ENCODE measurements at places on chromosomes 4 and X. TPM values are rescaled to one million over a fixed set of nuclear protein-coding genes. Genes with fewer than 3 reads are reported as not detected.

GRCh38 chr4:36348403-36348938, 67.1 kb downstream of the DTHD1 start:
- DNase-seq, result no peak

DNA sequence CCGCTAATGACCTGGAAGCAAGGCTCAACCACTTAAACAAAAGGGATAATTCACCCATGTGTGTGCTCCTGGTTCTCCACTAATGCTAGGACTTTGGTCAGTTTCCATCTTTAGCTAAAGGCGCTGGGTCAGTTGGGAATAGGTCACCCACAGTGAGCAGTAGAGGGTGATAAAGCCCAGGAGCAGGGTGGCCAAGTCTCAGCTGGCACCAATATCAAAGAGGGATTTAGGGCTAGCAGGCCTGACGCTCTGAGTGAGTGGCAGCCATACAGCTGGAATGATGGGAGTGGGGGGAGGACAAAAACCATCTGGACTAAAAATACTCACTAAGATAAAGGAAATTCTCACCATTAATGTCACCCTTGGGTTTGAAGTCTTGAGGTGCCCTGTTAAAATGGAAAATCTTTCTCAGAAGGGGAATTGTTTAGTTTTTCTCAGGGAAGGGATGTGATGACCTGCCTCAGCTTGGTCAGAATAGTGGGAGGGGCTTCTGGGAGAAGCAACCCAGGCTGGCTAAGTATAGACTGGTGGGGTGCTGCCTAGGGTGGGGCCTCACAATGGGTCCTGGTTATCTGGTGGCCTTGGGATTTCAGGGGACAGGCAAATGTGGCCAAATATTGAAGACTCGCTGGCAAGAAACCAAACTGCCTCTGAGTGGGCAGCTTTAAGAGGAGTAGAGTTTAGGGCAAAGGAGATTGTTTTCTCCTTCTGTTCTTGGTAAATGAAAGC, 47.1 kb downstream of the TSC22D3 start:
- no peak for DNase-seq

DNA sequence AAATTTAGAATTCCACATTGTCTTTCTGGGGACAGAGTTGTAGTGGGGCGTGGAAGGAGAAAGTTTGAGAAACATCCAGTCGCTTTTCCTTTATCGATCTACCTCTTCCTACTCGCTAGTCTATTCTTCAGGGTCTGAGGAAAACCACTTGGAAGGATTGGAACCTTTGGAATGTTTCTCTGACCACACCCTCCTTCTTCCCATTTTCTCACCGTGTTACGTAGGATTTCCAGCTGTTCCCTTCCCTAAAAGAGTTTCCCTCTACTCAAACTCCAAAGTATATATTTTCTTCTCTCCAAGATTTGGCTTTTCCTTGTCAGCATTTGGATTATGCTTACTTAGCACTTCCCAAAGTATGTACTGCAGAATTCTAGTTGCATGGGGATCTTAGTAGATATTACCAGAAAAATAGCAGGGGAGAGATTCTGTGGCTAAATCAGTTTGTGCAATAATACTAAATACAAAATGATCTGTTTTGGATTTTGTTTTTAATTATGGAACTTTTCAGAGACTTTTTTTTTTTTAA, 4.9 kb downstream of the ENPEP start:
- no peak for DNase-seq

Gene XG
- polyA plus RNA-seq, result not detected

GRCh38 chr4:79498282-79498681, 90.3 kb upstream of the GK2 start:
- DNase-seq, result no peak

DNA sequence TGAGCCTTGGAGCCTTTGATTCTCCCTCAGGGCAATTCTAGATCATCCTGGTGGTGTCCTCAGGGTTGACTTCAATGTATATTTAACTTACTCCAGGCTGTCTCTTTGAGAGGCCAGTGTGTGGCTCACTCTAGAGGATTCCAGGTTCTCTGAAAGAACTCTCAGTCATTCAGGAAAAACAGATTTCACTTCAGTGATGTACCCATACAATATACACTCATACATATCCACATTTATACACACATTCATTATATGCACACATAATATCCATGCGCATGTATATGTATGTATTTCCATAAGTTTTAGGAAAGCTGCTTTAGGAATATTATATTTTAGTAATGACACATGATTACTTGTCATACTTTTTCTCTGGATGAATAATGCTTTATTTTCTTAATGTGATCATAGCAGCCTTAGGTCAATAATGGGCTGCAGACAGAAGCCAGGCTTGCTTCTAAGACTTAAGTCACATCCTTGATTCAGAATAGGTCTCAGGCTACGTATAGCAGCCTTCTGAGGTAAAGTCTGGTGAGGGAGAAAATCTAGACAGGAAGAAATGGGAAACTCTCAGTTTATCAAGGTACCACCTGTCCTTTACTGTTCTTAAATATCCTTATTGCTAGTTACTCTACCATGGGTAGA, 397.0 kb downstream of the GPAT3 start:
- no peak for DNase-seq

DNA sequence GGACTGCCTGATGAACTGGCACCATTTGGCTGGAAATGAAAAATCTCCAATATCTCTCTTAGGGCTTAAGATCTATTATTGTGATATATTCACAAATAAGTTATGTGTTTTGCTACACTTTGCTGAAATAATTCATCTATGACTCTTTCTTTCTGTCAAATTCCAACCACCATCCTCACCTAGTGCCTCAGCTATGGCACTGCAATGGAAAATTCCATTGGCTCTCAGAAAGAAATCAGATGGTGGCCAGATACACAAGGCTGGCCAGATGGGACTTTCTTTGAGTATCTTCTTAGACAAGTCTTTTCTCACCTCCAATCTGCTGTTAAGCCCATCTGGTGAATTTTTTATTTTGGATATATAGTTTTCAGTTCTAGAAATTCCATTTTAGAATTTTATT, 28.0 kb downstream of the NAT8L start:
- DNase-seq, result no peak

GRCh38 chr4:55545151-55545550, 1.6 kb downstream of the CLOCK start:
- DNase-seq, result peak; percentile 61

DNA sequence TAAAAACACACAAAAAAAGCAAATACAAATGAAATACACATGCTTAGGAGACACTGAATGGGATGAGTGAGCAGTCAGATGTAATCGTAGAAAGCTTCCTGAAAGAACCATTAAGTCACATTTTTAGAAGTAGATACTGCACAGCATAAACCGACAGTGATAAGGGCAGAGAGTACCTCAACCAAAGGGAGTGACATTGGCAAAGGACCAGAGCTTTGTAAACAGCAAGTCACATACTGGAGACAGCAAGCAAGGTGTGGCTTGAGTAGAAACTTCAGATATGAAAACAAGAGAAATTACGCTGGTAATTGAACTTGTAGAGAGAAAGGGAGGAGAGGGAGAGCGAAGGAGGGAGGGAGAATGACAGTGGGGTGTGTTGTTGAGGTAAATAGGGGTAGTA, 92.0 kb downstream of the CHRDL1 start:
- no peak for DNase-seq

DNA sequence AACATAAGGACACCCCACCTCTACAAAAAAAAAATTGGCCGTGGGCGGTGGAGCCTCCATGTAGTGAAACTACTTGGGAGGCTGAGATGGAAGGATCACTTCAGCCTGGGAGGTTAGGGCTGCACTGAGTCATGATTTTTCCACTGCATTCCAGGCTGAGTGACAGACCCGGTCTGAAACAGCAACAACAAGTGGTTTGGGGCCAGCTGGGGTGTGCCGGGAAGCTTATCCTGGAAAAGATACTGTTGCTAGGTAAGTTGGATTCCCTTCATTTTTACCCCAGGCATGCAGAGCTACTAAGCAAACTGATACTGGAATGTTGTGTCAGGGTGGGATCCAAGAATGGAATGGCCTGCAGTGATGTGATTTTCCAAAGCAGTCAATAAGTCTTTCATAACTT, 57.0 kb downstream of the XAGE2 start:
- no peak for DNase-seq

Gene SUPT20HL2
- polyA plus RNA-seq, result not detected

GRCh38 chr4:24169956-24170355, 280.1 kb upstream of the PPARGC1A start:
- DNase-seq, result no peak

Gene ITM2A
- 52.8 TPM for polyA plus RNA-seq

Gene APLN
- polyA plus RNA-seq, result 18.8 TPM

DNA sequence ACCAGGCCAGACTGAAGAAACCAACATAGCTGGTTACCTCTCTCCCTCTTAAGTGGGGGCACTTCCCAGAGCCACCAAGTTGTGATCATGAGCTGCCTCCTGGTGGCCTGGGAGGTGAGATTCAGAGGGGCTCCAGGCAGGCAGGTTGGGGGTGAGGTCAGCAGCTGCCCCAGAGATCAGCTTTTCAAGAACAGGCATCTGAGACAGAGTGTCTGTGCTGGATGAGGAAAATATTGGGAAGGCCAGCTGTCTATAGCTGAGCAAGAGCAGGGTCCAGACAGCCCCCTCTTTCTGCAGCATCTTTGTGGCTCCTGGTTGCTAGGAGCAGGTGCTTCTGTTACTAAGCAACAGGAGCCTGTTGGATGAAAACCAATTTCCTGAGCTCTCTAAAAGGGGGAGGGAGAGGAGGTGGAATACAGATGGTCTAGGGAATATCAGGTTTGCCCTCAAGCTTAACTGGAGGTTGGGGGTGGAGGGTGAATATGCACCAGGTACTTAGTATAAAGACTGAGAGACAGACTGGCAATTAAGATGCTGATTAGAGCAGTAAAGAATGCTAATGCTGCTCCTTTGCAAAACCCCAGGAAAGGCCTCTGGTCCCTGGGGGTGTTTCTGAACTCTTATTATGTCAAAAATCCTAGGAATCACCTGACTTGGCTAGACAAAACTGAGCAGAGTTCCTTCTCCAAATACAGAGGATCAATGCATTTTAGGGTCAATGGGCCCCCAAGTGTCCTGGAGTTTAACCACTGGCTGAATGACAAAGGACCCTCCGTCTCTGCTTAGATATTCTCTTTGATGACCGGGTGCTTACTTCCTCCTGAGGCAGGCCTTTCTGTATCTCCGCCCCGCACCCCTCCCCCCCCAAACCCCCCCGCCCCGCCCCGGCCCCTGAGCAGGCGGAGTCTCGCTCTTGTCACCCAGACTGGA, 21.4 kb downstream of the ZCCHC13 start:
- DNase-seq, result peak; percentile 76

DNA sequence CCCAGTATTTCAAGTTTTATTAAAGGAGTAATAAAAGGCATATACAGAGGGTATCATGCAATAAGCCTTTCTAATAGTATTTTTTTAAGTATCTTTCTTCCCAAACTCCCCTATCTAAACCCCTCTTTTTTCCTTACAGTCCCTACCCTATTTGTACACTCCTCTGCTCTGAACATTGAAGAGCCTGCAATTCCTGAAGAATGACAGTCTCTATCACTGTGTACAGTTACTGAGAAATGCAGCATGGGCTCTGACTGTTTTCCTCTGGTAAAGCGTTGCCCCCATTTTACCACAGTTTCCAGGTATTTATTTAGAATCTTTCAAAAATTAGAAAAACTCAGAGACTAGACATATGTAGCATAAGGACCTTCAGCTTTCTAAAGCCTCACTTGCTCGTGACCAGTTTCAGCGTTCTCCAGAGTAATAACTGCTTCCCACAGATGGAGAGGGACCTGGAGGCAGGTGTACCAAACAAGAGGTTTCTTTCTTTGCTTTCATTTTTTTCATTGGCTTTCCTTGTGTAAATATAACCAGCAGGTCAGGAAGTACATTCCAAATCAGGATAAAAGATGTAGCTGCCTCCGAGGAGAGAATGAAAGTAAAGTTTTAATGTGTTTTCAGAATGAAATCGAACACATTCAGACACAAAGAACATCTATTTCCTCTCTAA, 230.8 kb downstream of the CFAP299 start:
- DNase-seq, result no peak

Gene P2RY10
- not detected for polyA plus RNA-seq

DNA sequence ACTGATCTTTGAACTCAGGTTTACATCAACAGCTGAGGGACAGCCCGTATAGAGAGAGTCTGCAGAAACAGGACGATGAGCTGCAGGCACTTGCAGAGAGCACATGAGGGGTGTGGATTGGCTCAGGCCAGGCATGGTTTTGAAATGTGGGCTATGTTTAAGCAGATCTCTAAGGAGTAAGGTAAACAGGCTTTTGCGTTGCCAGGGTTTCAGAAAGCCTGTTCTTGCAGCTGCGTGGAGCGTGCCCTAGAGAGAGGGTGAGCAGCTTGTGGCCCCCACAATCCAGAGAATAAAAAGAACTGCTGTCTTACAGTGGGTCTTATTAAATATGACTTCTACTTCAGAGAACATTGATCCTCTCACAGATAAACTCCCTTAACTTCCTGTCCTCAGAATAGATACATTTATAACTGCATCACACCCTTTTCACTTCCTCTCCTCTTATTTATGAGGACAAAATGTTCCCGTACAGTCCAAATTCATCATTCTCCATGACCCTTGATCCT, 64.1 kb downstream of the TMA16 start:
- DNase-seq, result no peak

Gene SCFD2
- polyA plus RNA-seq, result 12.4 TPM

GRCh38 chr4:26032142-26032541, 118.1 kb downstream of the SMIM20 start:
- no peak for DNase-seq

- no peak for DNase-seq
These were observed 23.2 kb upstream of the AMELX start for GRCh38 chrX:11269996-11270395.

DNA sequence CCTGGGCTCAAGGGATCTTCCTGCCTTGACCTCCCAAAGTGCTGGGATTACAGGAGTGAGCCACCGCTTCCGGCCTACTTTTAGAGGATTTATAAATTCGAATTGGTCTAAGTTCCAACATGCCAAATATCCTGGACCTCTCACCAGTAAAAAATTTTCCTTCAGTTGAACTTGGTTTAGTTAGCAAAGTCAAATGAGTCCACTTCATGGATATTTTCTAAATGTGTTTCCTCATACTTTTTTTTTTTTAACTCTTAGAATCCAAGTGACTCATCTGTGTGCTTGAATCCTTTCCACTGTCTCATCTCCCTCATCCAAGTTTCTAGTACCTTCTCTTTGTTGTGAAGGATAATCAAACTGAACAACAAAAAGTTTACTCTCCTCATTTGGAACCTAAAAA, 49.7 kb downstream of the RBM47 start:
- DNase-seq, result no peak

Gene UGT2A1
- not detected for polyA plus RNA-seq

GRCh38 chrX:133538148-133538547, 122.9 kb upstream of the GPC4 start:
- DNase-seq, result no peak

DNA sequence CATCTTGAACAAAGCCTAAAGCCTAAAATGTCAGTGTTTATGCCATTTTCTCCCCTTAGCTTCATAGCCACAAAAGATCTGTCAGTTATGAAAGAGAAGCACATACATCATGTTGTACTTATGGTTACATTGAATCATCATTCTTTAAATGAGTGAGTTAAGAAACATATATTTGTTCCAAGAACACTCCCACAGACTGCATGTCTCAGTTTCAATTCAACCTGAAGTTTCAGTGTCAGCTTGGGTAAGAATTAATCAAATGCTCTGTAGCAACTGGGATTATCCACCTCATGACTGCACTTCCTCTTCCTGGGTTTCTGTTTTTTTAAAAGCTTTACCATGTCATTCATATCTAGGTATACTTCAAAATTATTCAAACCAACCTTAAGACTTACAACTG, 3.9 kb upstream of the TMPRSS11B start:
- no peak for DNase-seq

- no peak for DNase-seq
These were observed 50.0 kb downstream of the CCNI start for GRCh38 chr4:77025643-77026321.

- no peak for DNase-seq
These were observed 10.1 kb upstream of the SAP30 start for GRCh38 chr4:173360587-173361221.
